AG09309 (cell line): ENCODE measurements at places on chromosomes 2 and 18.

DNA sequence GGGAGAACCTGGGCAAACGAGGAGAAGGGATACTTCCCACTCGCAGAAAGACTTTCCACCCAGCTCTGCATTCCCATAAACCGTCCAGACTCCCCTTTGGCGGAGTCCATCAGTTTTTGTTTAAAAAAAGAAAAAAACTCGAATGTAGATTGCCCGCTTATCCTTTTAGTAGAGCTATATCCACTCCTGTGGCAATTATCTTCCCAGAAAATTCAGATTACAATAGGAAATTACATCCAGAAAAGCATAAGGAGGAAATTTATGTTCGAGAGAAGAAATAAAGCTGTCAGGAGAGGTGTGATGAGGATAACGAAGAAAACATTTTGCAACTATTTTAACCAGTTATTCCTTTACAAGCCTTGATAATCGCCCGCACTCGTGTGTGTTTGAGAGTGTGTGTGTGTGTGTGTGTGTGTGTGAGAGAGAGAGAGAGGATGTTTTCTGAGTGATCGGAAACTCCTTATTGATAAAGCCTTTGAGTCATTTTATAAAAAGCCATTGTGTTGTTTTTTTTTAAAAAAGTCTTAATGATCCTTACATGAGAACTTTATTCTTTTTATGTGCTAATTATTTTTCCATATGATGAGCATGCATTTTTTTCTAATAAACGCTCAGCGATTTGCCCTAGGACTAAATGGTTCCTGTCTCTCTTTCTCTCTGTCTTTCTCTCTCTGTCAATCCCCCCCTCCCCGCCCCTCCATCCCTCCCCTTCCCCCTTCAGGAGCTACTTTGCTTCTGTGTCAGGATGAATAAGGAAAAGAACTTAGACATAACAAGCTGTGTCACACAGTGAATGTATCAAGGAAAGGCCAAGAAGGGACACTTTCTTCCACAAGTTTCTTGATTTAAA, 1.1 kb upstream of the PPP3R1 start:
- no peak for DNase-seq

- no peak for DNase-seq
Measured at GRCh38 chr18:70195014-70195614, 10.4 kb downstream of the RTTN start.

GRCh38 chr2:176164611-176165369, 7.7 kb downstream of the HOXD3 start:
- DNase-seq, result no peak

DNA sequence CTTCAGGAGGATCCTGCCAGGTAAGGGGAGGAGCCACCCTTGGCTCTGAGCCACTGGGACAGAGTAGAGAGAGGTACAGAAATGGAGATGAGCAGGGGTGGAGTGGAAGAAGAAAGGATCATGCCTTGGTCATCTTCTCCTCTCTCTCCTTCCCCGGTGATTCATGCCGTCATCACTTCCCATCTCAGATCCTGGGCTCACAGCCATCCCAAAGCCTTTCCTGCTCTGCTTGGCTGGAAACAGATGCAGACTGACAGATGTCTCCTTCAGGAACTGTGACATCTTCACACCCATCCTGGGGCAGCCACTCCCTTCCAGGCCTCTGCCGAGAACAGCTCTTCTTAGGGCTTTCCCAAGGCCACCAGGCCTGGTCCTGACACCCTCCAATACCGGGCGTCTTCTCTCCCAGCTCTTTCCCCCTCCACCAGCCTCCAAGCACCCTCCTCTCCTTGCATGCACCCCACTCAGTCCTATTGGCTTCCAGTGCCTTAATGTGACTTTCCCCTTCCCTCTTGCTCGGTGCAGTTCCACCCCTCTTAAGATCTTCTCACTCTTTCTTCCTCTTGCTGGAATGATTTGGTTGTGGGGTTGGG, 58.3 kb upstream of the TNP1 start:
- peak; percentile 8 for DNase-seq
